Cerebellar nuclear complex (tissue), 1 donor: ENCODE measurements at places on chromosomes 11 and 22.

DNA sequence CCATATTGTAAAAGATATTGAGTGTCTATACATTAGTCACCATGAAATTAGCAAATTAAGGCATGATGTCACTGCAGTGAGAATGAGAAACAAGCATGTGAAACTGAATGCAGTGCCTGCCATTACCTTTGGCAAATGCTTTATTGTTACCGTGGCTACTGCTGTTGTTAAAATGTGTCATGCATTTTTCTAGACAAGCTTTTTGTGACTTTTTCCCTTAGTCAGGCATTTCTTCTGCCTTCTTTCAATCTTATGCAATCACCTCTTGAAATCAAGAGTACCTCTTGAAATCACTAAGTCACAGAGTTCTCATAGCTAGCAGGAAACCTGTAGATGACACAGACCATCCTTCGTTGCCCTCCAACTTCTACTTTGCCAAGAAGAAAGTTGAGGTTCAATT is 461.7 kb upstream of the TENM4 start:
- DNase-seq, result no peak

DNA sequence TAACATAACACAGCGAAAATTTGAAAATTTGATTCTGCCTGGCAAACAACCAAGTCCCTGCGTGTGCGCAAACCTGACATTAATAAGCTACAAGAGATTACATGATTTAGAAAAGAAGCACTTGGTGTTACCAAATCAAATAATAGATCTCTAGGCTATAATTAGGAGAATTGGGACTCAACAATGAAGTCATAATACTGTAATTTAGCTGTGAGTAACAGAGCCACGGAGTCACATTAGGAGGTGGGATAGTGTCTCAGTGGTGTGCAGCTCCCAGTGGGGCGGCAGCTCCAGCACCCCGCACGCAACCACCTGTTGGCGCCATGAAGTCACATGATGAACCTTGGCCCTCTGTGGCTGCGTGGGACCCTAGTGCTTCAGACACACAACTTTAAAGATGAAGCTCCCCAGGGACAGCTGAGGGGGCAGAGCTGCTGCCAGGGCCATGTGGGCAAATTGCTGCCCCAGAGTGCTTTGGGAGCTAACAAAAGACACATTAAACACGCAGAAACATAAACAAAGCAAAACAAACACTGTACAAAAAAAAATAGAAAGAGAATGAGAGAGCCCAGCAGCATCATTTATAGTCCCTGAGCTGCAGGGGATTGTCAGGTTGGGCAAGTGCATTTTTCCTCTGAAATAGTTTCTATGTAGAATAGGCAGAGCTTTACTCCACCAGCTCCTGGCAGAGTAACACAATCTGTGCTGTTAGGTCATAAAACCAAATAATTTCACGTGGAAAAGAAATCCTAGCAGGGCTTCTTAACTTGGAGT is 605.6 kb downstream of the SOX6 start:
- DNase-seq, result no peak

- no peak for DNase-seq
Observed at GRCh38 chr11:46121301-46121723, at the start of gene PHF21A. Gene PHF21A, minus strand, starts transcription at chr11:46121454. Its CDS starts 37,235 bp downstream, at chr11:46084219.

- DNase-seq, result no peak
Observed at GRCh38 chr11:81869351-81870065, 864.2 kb downstream of the FAM181B start.

- DNase-seq, result no peak
Observed at GRCh38 chr11:107856180-107856980, 2.2 kb downstream of the SLC35F2 start.
